ENCODE measurements at places on chromosomes 13 and 19. TPM values are rescaled to one million over a fixed set of nuclear protein-coding genes. Genes with fewer than 3 reads are reported as not detected.

PSG3 gene
- total RNA-seq: not detected

PPP1R12C gene
- total RNA-seq: 99.8 TPM

CPAMD8 gene
- 2.3 TPM for total RNA-seq

BCAM gene
- total RNA-seq: 16.3 TPM

SACS gene
- 19.0 TPM for total RNA-seq

APOC4 gene
- not detected for total RNA-seq

COMP gene
- total RNA-seq: 0.95 TPM

MYCBP2 gene
- 81.5 TPM for total RNA-seq

FGF22 gene
- 0.23 TPM for total RNA-seq

BTBD2 gene
- total RNA-seq: 82.3 TPM

SLC10A2 gene
- total RNA-seq: not detected

STOML3 gene
- 0.52 TPM for total RNA-seq

TNFAIP8L1 gene
- 47.6 TPM for total RNA-seq

GRCh38 chr13:58946274-58946673 is 1217.5 kb downstream of the DIAPH3 start:
- no peak for DNase-seq

- DNase-seq: no peak
These were observed 210.7 kb upstream of the SLC10A2 start for GRCh38 chr13:103276775-103277498.

- no peak for DNase-seq
These were observed 796 bp upstream of the LSM14A start for GRCh38 chr19:34171539-34171876.

- DNase-seq: no peak
These were observed 145.2 kb downstream of the USP12 start for GRCh38 chr13:27026396-27026795.

- DNase-seq: no peak
These were observed 79.2 kb upstream of the UQCRFS1 start for GRCh38 chr19:29292153-29292552.

DNA sequence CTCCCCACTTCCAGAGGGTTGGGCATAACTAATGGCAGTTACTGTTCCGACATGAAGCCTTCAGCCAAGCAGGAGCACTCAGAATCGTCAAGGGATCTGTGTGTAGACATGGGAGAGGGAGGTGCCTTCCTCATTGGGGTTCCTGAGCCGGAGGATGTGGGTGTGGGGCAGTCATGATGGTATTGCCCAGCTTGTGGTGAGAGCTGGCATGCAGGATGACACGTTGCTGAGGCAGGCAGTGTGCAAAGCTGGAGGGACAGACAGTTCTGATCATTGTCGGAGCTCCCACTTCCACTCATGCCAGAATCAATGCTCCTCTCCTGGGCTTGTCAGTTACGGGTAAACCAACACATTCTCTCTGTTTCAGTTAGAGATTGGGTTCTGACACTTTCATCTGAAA is 83.9 kb upstream of the TSC22D1 start:
- DNase-seq: no peak

- no peak for DNase-seq
These were observed 4.0 kb downstream of the TMIGD2 start for GRCh38 chr19:4297901-4298809.

DNA sequence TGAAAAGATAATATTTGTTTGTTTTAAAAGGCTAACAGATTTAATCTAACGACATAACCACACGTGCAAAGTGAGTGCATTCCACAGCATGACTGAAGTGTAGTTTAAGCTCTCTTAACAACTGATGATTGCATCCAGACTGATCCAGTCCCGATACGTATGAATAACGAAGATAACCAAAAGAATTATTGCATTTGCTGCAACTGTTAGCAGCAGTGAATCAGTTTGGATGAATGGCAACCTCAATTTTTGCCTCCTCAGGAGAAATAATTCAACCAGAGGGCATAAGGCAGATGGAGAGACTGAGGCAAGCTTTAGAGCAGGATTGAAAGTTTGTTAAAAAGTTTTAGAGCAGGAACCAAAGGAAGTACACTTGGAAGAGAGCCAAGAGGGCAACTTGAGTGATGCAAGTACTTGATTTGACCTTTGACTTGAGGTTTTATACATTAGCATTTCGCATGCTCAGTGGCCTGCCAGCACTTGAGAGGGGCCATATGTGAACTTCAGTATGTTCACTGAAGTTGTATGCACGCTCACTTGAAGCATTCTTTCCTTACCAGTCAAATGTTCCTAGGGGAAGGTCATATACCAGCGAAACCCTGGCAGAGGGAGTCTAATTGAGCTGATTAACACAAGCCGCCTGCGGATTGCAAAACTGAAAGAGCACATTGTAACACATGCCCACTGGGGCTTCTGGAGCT is 835.0 kb upstream of the PCDH20 start:
- DNase-seq: no peak

GRCh38 chr19:38547421-38547820 is 70.3 kb downstream of the MAP4K1 start:
- DNase-seq: no peak

DNA sequence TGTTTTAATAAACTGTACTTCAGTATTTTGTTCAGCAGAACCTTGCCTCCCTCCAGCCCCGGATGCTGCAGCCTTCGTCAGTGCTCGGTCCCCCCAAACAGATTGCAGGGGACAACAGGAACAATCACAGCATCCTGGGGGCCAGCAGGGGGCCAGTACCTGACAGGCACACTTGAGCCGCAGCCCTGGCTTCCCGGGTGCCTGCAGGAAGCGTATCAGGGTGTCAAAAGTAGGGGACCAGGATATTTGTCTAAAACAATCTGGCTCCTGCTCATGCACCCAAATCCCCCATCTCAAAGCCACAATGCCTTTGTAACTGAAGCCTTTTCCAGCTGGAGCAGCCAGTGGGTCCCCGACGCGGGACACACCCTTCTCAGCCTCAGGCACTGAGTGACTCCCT is 167.5 kb upstream of the TSHZ3 start:
- no peak for DNase-seq

GRCh38 chr19:48321372-48321621 is 4.1 kb upstream of the EMP3 start:
- peak; percentile 99 for DNase-seq

DNA sequence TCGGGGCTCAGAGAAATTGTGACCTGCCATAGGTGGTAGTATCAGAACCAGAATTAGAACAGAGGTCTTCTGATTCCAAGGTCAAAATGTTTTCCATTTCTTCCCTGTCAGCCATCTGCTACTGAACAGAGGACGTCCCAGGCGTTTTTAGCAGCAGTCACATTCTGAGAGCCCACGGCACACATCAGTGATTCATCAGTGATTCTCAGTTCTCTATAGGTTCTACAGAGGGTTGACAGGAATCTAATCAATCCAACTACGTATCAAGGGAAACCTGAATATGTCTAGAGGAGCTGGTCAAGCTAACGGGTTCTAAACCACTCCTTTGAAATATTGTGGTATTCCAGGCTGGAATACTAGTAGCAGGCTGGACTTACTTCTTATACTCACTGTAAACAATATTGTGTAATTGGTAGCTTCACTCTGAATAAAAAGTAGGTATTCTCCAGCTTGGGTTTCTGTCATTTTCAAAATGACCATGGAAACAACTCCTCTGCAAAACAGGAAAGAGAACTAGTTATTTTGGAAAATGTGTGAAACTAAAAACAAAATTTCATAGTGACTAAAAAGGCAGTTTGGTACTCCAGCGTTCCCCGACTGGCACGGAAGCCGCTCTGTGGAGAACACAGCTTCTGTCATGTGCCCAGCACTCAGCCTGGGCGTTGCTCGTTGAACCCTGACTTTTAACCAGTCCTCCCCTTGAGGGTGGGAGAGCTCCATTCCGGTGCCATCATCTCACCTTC is 43.2 kb downstream of the FLT3 start:
- no peak for DNase-seq

DNA sequence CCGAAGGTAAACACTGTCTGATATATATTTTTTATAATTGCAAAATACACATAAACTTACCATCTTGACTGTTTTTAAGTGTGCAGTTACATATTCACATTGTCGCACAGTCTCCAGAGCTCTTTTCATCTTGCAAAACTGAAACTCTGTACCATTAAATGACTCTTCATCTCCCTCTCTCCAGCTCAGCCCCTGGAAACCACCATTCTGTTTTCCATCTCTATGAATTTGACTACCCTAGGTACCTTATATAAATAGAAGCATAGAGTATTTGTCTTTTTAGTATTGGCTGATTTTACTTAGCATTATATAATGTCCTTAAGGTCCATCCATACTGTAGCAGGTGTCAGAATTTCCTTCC is 45.8 kb downstream of the LRCH1 start:
- no peak for DNase-seq

DNA sequence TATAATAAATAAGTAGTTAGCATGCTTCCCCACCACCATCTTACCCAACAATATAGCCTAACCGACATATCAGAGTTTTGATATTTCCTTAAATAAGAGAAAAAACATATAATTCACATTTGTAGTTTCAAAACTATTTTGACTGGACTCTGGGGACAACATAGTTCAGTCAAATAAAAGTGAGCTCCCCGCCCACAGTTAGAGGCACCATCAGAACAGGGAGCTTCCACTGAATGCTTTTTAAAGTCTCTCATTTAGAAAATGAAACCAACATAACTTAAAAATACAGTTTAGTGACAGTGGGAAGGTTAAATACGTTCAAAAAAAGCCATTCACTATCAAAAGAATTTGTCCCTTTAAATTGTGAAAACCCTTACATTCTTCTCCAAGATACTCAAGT is 92.8 kb downstream of the EPSTI1 start:
- DNase-seq: no peak

- DNase-seq: no peak
These were observed 20.4 kb downstream of the PCID2 start for GRCh38 chr13:113187883-113188665.

- DNase-seq: no peak
These were observed 417.1 kb downstream of the ITGBL1 start for GRCh38 chr13:101869553-101869952.

- no peak for DNase-seq
These were observed 168.2 kb downstream of the FGF14 start for GRCh38 chr13:102233566-102234208.

DNA sequence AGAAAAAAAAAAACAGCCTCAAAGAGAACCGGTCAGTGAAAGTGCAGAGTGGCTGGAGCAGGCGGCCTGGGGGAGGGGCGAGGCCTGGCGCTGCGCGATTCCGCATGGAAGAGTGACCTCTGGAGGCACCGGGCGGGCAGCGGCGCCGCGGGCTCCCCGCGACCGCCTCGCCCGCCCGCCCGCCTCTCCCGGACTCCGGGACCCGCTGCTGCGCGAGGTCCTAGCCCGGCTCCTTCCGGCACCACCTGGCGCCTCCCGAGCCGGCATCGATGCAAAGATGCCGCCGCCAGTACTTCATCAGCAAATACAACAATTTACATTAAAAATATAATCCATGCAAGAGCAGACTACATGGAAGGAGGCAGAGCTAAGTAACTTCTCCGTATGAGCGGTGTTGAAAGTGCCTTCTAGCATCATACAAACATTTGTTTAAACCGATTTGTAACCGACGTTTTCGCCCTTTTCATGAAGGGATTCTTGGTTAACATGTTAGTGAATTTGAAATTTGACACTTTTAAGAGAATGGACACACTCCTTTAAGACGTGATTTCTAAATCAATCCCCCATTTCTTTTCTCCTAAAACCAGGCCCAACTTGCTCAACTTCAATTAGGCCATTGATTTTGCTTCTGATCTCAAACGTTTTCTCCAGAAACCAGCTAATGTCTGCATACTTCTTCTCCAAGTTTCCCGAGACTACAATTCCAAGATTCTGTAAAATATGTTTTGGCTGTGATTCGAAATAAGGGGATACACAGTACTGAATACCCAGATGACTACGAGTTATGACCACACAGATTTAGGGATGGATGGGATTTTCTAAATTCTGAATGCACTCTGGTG is 2.1 kb downstream of the EFNB2 start:
- peak; percentile 92 for DNase-seq

- DNase-seq: no peak
These were observed 37.1 kb downstream of the AP1M1 start for GRCh38 chr19:16234552-16235445.

DNA sequence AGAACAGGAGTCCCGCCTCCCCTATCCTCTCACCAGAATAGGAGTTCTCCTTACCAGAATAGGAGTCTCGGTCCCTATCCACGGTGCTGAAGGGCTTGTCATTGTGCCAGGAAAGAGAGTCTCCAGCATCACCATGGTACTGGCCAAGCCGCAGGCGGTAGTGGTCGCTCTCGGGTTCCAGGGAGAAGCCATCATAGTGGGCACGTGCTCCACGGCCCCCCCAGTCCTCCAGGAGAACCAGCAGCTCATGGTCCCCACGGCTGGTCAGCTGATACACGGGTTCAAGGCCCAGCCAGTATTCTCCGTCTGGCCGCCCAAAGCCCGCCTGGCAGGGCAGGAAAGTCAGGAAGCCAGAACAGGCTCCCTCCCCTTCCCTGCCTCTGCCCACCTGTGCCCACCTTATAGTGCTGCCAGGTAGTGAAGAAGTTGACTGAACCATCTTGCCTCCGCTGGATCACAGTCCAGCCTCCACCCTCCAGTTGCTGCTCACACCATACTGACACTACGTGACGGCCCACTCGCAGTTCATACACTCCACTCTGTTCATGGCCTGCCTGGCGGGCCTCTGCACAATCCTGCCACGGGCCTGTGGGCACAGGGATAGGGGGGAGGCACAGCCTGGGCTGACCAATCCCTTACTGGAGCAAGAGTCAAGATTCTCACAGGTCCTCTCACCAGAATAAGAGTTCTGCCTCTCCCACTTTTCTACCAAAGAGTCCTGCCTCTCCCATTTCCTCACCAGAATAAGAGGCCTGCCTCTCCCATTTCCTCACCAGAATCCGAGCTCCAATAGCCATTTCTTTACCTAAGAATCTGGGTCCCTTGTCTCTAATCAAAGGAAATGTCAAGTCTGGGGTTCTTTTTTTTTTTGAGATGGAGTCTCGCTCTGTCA is 7.4 kb downstream of the SHFL start:
- DNase-seq: no peak

- peak; percentile 78 for DNase-seq
These were observed 13.5 kb upstream of the TPM4 start for GRCh38 chr19:16062789-16063188.

DNA sequence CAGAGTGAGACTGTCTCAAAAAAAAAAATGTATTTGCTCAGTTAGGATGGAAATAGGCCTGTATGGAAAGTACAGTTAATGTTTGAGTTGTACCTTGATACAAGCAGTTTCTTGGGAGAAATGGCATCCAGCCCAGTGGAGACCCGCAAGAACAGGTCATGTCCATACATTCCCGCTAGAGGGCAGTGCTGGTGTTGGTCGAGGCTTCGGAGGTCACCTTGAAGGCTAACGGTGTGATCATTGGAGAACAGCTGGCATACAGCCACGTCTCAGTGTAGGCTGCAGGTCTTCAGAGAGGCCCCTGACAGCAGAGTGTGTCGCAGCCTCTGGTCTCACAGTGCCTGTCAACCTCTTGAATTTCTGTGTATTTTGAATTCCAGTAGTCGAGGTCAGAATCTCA is 7.5 kb downstream of the ZNF610 start:
- DNase-seq: no peak
